ENCODE measurements at places on chromosomes 6 and 20.

DNA sequence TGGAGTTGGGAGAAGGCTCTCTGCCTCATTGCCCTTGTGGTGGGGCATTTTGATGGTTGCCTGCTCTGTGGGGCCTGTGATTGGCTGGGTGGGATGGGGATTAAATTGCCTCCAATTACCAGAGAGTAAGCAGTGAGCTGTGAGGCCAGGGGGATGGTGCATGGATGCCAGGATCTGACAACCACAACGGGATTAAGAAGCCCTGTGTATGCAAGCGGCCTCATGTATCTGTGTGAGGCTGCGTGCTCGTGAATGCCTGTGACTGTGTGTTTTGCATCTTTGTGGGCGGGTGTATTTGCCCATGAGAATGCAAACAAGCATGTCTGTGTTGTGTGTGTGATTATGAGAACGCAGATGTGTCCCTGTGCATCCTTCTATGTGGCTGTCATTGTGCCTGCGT is 46.1 kb downstream of the CD40 start:
- DNase-seq = no peak

DNA sequence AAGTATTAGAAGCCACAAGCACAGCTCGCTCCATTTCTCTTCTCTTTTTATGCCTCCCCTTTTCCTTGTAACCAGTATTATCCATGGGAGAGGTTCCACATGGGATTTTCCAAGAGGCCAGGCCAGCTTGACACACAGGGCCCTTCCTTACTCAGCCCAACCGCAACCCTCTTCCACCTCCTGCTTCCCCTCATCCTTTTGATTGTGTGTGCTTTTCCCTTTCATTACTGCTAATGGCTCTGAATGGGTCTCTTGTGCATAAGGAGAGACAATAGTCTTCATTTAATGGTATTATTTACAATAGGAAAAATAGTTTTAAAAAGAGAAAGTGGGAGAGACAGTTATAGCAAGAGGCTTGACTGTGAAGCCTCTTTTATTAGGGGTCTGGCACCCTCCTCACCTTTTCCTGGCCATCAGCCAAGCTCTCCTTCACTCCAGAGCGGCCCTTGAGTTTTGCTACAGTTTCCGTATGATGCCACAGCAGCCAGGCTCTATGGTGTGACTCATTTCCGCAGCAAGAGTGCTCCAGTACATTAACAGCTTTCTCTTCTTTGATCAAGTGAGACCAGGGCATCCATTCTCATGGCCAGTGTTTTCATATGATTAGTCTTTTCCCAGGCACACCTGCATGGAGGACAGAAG is 579.5 kb downstream of the TFAP2B start:
- DNase-seq = no peak

- DNase-seq = no peak
Measured at GRCh38 chr20:56828402-56828801, 199.3 kb downstream of the TFAP2C start.

- no peak for DNase-seq
Measured at GRCh38 chr6:37077191-37077904, 71.9 kb downstream of the FGD2 start.

DNA sequence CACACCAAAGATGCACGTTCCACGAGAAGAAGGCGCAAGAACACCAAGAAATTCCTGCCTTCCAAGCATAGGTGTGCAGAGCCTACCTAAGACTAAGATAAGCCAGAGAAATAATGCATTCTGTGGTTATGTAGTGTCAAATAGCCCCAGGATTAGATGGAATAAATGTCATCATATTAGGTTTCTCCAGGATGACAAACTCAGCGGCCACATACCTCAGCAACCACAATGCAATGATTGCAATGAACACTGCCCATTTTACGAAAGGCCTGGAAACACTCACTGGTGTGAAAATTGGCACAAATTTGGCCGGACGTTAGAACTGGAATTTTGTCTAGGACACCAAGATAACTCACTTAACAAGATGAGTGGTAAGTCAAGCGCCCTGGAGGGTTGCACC is 129.7 kb downstream of the SLC22A3 start:
- DNase-seq = no peak

GRCh38 chr6:49299279-49299678 is 163.8 kb downstream of the MMUT start:
- no peak for DNase-seq

DNA sequence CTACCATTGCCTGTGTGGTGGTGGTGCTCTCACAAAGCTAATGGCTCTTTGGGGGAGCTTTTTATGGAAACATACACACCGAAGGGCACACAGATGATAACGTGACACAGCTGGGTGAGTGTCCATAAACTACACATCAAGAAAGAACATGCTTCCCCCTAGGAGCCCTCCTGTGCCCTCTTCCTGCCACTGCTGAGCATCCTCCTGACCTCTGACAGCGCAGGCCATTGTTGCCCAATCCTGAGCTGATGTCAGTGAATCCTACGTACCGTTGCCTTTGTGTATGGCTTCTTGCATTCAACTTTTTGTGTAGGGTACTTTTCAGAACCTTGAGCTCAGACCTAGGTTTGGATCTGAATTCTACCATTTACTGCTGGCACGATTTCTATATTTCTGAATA is 65.8 kb upstream of the SLC22A1 start:
- DNase-seq = no peak

GRCh38 chr6:38524436-38525145 is 115.1 kb downstream of the BTBD9 start:
- DNase-seq = no peak

- DNase-seq = no peak
Measured at GRCh38 chr20:5508044-5508443, 191.3 kb upstream of the PROKR2 start.

DNA sequence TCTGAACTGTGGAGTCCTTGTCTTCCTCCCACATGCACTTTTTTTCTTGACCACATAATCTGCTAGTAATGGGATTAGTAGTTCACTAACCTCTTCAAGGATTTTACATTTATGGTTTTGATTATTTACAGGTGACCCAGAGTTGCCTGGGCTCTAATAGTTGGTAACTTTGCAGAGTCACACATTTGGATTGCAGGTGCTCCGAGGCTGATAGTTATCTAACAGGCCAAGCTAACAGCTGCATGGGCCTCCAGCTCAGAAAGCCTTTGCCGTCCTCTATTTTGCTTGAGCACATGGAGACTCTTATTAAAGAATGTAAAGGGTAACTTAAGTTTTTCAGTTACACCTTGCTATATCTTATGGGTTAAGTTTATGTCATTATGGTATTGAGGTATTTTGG is 95.4 kb downstream of the ANKS1A start:
- no peak for DNase-seq

GRCh38 chr20:35271073-35271882 is 6.6 kb downstream of the MMP24OS start:
- DNase-seq = no peak

DNA sequence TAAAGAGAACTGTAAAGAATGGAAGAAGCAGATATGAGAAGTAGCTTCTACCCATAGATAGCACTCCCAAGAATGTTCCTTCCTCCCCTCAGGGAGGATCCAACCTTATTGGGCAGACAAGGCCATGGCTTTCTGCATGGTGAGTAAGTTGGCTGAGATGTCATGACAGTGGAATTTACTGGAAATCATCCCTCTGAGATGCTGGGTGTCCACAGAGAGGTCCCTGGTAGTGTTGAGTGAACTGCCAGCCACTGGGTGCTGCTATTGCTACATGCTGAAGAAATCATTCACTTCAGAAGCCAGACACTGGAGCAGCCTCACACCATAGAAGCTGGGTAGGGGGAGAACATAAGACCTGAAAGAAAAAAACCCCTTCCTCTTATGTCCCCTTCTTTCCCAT is 46.4 kb upstream of the FERMT1 start:
- no peak for DNase-seq

GRCh38 chr6:168302534-168302933 is 17.0 kb downstream of the DACT2 start:
- DNase-seq = no peak

DNA sequence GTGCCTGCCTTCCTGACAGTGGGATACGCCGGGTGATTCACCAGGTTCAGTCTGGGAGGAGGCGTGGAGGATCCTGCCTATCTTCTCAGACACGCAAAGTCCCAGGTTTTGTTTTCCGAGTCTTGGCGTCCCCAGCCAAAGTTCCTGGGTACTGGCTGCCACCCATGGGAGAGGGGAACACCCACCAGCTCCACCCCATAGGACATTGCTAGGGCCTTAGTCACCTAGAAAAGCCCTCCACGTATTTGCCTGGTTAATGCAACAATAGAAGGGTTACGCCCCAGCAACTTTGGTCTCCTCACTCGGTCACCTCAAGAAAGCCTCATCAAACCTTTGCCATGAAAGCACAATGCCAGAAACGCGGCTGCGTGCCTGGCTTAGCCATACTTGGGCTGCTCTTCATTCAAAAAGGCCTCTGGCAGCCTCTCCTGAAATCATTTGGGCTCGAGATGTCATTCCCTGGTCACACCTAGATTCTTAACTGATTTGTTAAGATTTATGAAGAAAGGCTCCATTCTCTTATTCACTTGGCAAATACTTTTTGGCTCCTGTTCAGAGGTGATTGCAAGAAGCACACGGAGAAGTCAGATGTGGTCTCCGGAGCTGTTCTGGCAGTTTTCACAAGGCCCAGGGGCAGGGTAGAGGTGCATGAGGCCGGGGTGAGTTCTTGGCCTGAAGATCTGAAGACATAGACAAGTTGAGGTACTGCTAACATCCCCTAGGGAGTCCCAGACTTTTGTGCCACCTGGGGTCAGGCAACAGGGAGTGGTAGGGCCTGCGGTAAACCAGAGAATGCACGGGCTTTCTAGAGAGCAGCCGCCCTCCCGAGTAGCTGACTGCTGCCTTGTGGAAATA is 35.5 kb upstream of the ZNF133 start:
- no peak for DNase-seq

DNA sequence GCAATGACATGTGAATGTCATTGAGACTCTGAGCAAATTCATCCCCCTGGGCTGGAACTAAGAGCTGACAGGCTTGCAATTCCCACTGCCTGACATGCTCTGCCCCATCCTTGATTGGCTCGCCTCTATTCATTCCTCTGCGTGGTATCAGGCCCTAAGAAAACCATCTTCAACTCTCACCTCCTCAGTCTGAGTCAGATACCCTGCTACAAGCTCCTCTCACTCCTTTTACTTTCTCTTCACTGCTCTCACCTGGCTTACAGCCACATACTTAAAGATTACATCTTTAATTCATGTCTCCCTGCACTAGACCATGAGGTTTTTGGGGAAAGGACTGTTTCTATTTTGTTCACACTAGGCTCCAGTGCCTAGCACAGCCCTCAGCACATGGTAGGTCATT is 131.6 kb downstream of the KIF6 start:
- DNase-seq = no peak

- peak; percentile 63 for DNase-seq
Measured at GRCh38 chr6:16849280-16849987, 88.2 kb upstream of the ATXN1 start.

GRCh38 chr6:34317882-34318498 is 69.2 kb upstream of the SMIM29 start:
- no peak for DNase-seq

- DNase-seq = no peak
Measured at GRCh38 chr20:11989018-11989771, 71.5 kb downstream of the BTBD3 start.

GRCh38 chr6:33175436-33176069 is 16.7 kb downstream of the COL11A2 start:
- no peak for DNase-seq

- peak; percentile 23 for DNase-seq
Measured at GRCh38 chr6:126307849-126308248, 32.1 kb upstream of the CENPW start.

DNA sequence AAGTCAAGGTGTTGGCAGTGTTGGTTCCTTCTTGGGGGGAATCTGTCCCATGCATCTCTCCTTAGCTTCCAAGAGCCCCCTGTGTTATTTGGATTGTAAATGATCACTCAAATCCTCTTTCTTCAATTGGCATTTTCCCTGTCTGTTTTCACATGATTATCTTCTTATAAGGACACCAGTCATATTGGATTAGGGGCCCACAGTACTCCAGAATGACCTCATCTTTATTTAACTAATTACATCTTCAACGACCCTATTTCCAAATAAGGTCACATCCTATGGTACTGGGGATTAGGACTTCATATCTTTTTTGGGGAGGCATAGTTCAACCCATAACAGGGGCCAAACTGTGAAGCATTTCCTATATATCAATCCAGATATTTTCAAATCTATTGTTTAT is 57.3 kb downstream of the PTPRA start:
- no peak for DNase-seq

DNA sequence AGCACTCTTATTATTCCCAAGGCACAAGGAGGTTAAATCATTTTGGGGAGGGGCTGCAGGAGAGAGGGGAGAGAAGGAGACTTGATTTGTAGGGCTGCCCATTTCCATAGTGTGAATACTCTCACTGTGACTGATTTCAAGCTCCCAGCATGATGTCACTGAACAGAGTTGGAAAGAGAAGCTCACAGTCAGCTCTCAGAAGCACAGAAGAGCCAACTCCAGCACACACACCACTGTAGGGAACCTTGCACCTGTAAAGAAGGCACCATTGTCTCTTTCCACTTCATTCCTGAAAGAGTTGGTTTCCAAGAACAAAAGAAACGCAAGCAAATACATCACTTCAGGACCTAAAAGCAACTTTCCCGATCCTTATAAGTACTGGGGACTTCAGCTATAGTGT is 12.7 kb upstream of the STK35 start:
- DNase-seq = no peak

- peak; percentile 35 for DNase-seq
Measured at GRCh38 chr6:57257911-57258541, 35.9 kb upstream of the RAB23 start.

GRCh38 chr6:2194643-2195042 is 50.8 kb downstream of the GMDS start:
- DNase-seq = no peak

DNA sequence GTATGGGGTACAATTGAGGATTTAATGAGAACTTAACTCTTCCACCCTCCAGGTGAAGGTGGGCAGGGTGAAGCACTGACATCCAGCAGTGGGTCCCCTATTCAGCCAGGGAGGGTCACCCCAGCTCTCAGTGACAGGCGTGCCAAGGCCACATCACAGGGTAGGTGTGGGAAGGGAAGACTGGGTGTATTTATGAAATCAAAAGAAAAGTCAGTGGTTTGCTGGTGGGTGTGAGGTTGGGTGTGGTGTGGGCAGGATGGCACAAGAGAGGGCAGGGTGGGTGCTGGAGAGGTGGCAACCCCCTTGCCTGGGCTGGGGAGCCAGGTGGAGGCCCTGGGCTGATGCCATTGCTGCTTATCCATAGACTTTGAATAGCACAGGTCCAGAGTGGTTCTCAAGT is 16.6 kb downstream of the SYNDIG1 start:
- DNase-seq = no peak

- DNase-seq = no peak
Measured at GRCh38 chr20:55635870-55636269, 369.4 kb downstream of the CBLN4 start.

DNA sequence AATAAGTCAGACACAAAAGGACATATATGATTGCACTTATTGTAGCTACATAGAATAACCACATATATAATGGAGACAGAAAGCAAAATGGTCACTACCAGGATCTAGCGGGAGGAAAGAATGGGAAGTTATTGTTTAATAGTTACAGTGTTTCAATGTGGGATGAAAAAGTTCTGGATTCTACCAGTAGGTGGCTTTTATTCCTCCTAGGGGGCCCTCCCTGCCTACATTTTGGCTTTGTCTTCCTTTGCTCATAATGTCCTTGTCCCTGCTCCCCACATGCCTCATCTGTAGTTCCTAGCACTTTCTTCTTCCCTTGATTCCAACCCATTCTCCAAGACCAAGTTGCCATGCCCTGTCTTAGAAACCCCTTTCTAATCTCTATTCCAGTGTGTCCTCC is 16.3 kb downstream of the ZNF133 start:
- DNase-seq = no peak

- DNase-seq = no peak
Measured at GRCh38 chr6:89475101-89475500, 42.1 kb downstream of the ANKRD6 start.

GRCh38 chr6:78868116-78868515 is 765 bp downstream of the IRAK1BP1 start:
- no peak for DNase-seq
